ENCODE measurements at places on chromosomes 4 and X.

DNA sequence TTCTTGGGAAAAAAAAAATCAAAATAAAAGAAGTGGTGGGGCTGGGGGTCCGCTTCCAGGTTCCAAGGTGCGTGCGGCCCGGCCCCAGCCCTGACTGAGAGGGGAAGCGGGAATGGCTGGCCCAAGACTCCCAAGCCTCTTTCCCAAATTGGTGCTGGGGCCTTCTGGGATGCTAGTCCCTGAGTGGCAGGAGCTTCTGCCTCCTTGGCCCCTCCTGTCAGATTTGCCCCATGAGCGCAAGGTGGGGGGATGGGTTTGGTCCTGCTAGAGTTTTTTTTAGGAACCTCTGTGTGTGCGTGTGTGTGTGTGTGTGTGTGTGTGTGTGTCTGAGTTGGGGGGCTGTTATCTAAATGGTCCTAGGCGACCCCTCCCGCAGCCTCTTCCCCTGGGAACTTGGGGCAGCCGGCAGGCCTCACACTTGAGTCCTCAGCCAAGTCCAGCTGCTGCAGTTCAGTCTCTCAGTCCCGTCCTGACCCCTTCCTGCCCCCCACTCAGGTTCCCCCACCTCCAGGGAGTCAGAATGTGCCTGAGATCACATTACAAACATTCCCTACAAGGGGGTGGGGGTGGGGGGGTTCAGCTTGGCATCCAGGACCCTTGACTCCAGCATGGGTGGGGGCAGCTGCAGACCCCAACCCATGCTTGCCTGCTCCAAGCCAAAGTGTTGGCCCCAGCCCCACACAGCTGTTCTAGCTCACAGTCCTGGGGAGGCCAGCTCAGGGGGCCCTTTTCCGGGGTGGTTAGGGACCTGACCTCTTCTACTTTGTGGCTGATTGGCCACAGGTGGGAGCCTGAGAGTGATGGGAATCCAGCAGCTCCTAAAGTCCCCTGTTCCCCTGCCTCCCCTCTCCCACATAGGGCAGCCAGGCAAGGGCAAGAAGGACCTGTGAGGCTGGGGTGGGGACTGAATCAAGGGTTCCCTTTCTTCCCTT lies 4.0 kb downstream of the EFNB1 start:
- DNase-seq, result no peak

GRCh38 chr4:37054531-37055077 lies 189.9 kb upstream of the NWD2 start:
- no peak for DNase-seq

- no peak for DNase-seq
These were observed 70.2 kb upstream of the PLS3 start for GRCh38 chrX:115490814-115491213.

DNA sequence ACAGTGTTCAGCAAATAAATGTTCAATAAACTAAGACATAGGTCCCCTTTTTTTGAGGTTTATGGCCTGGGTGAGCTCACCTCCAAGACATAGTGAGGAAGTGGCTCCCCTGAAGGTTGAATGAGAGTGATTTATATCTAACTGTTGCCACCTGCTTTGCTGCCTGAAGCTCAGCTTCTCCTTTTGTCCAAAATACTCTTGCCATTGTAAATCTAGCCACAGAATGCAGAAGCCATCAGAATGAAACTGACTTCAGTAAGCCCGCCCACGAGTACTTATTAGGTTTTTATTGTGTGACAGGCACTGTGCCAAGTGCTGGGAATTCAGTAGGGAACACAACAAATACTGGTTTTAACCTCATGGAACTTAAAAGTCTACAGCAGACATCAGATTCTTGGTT lies 18.0 kb downstream of the SPINK2 start:
- no peak for DNase-seq

DNA sequence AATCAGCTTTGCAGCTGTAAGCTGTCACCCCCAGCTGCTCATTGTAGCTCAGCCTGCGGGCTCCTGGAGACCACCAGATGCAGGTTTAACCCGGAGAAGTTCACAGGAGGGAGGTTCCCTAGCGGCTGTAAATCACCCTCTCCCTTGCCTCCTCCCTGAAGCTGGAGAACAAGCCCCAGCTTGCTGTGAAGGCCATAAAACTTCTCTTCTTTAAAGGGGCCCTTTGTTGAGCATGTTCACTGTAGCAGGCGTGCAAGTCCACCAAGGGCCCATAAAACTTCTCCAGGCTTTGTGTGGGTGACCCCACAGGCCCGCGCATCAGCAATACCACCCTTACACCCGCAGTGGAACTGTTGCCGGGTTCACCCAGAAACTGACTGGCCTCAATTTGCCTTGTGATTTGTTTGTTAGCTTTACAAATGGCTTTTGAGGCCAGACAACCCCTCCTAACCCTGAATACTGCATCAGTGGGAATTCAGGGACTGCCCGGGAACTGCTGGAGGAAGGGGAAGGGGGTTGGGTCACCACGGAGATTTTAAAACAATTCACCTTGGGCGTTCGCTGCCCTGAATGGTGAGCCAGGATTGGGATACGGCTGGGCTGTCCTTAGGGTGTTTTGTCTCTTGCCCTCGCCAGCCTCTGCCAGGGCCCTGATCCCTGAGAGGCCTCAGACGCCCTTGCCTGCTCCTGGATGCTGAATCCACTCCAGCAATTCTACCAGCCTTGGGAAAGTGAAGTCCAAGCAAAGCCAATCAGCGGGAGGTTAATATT lies 49.5 kb upstream of the ATP6AP2 start:
- no peak for DNase-seq

GRCh38 chrX:98357146-98357545 lies 1473.4 kb downstream of the RPA4 start:
- no peak for DNase-seq

- DNase-seq, result no peak
These were observed 129.6 kb upstream of the NUDT6 start for GRCh38 chr4:123052007-123052406.

GRCh38 chrX:78326401-78326800 lies 1.0 kb downstream of the CYSLTR1 start:
- no peak for DNase-seq

- DNase-seq, result peak; percentile 69
These were observed at the start of gene MID1 for GRCh38 chrX:10620121-10620699. MID1 (minus strand) TSS chrX:10620585; CDS start chrX:10567547, 53,038 bp downstream.

- no peak for DNase-seq
These were observed 26.7 kb downstream of the NR3C2 start for GRCh38 chr4:148415500-148415899.

DNA sequence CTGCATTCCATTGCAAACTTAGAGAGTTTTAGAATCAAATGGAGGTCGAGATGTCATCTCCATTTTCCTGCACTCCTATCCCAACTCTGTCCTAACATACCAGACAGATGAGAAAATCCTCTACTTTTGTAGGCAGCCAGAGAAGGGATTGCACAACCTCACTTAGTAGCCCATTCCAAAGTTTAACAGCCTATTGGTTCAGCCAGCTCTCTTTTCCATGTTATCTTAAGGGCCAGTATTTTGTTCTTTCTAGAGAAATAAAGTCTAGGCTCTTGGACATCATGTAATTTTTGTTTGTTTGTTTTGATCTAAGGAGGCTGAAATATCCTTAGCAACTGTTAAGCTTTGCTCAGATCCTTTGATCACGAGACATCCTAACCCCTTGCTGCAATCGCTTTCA lies 173.0 kb downstream of the COX18 start:
- DNase-seq, result no peak

GRCh38 chr4:55214172-55214571 lies 88.8 kb upstream of the KDR start:
- DNase-seq, result peak; percentile 39

GRCh38 chrX:115709039-115709438 lies 148.1 kb downstream of the PLS3 start:
- DNase-seq, result no peak

DNA sequence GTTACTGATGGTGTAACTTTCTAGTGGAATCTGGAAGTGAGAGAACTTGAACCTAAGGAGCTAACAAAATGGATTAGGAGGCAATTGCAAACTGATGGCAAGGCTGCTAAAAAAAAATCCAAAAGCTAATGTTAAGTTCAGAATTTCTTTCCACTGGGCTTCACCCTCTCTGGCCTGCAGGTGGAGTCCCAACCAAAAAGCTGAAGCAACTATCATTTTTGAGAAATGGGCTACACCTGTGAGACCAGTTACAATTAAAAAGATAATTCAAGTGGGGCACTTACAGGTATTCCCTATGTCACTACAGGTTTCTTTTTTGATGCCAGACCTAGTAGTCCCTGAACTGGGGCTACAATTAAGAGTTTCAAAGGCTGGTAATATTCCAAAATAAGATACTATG lies 142.1 kb upstream of the FTHL17 start:
- DNase-seq, result no peak

GRCh38 chr4:173934201-173934600 lies 349.3 kb downstream of the FBXO8 start:
- no peak for DNase-seq

DNA sequence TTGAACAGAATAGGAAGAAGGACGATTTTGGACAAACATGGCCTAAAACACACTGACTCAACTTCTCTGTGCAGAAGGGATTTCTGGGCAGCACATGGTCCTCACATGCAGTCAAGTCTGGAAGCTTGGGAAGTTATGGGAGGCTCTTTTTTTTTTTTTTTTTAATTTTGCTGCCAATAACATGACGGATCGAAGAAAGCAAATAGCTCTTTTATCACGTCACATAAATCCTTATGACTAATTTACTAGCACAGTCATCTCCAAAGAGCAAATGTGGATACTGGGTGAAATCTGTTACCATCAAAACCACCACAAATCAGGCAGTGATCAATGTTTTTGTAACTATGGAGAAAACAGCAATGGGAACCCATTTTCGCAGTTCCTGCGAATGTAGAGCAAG lies 193.3 kb upstream of the FAM9B start:
- no peak for DNase-seq

DNA sequence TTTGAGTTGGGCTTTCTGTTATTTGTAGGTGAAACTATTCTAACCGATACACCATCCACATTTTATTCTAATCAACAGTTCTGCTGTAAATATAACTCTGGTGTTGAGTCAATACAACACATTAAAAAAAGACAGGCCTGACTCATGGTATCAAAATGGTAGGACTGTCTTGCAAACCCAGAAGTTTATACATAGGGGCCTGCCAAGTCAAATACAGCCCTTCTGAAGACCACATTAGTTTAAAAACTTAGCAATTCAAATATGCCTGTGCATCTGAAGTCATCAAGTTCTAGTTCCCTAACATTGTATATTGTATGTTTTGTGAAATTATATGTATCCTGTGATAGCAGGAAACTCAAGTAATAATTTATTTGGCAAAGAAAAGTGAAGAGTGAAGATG lies 24.4 kb upstream of the PDE5A start:
- no peak for DNase-seq

DNA sequence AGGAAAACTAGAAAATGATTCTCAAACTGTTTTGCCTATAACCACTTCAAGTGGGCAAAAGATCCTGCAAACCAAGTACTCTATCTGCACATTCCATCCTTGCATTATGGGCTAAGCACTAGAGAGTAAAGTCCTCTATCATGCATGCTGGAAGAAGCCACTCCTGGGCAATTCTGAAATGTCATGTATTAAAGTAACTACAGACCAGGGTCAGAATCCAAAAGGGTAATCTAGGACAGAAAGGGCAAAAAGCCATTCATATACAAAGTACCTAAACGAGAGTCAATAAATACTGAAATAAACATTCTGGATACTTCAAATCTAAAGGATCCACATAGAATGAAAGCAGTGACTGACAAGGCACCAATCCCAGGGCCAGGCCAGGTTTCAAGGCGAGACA lies 1.0 kb downstream of the SNX12 start:
- DNase-seq, result no peak

- no peak for DNase-seq
These were observed 3.6 kb downstream of the LINC00632 start for GRCh38 chrX:140713174-140713539.

- DNase-seq, result no peak
These were observed 14.1 kb downstream of the CTBP1 start for GRCh38 chr4:1234811-1235292.

DNA sequence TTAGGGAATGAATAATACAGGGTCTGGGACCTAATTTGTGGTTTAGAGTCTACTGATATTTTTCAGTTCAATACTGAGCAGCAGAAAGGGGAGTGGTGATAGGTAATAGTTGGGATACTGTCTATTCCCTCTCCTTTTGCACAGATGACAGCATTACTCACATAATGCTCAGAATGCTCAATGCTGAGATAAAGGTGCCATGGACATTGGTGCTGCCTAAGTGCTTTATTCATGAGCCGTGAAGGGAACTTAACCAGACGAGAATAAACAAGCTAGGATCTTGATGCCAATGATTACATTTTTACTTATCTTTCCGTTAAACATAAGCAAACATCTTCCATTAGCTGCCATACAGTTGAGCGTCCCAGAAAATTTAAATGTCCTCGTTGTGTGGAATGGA lies 75.6 kb downstream of the STK32B start:
- no peak for DNase-seq

DNA sequence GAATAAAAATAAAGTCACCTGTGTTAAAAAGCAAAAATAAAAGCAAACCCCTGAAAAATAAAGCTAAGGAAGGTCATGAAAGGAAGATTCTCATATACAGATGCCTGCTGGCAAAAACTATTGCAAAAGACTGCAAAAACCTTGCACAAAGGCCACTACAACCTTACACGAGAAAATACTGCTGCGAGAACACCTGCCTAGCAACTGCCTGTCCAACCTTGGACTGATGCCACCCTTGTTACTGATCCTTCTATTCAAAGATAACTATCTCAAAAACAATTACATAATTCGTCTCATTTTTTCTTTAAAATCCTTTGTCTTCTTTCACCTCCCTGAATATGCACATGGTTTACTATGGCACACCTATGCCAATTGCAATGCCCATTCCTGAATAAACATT lies 49.6 kb downstream of the SLC2A9 start:
- DNase-seq, result no peak

GRCh38 chr4:11106759-11107158 lies 321.9 kb downstream of the HS3ST1 start:
- DNase-seq, result no peak

DNA sequence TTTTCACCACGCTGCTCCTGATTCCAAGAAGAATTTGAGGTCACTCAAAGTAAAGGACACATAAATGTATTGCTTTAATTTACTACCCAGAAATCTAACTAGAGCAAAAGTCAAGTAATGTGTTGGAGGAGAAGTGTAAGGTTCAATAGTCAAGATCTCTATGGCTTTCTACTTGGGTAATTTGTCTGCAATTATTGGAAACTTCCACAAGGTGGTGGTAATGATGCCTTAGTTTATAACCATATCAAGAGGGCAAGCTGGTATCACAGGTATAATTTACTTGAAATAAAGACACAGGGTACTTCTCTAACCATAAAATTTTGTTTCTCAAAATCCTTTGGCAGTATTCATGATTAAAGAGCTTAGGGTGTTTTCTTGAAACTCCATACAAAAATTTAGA lies 10.2 kb upstream of the GRIA3 start:
- DNase-seq, result no peak

- no peak for DNase-seq
These were observed 99.8 kb upstream of the RAI2 start for GRCh38 chrX:17960891-17961290.

Measured in NCI-H510A treated with DMSO at 0.1 percent for 48 hours (cell line).